Kidney tubule cell (primary cell): ENCODE measurements at places on chromosomes 3 and 15.
A peak's percentile ranks its signal among the peaks of the same experiment; 100 is the strongest.

DNA sequence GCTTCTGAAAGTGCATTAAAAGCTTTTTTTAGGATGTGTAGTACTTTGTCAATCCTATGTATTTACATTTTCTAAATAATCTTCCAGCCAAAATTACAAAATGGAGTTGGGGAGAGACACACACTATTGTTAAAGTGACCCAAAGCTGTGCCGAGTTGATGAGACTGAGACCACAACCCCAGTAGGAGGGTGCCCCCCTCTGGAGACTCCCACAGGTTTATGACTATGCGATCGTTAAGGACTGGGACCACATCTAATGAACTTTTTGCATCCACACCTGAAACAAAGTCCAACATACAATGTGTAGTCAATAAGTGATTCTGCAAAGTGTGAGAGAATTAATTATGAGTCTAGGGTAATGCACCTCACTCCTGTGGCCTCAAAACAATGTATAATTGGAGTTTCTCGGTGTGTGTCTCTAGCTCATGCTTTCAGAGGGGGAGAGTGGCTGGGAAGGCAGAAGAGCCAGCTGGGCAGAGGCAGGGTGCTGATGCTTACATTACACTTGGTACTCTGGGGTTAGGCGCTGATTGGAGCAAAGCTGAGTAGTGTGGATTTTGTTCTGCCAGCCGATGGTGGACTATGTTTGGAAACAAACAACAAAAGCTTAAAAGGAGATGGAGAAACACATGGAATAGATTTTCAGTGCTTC, 102.8 kb downstream of the KCNH8 start:
- no peak for DNase-seq

DNA sequence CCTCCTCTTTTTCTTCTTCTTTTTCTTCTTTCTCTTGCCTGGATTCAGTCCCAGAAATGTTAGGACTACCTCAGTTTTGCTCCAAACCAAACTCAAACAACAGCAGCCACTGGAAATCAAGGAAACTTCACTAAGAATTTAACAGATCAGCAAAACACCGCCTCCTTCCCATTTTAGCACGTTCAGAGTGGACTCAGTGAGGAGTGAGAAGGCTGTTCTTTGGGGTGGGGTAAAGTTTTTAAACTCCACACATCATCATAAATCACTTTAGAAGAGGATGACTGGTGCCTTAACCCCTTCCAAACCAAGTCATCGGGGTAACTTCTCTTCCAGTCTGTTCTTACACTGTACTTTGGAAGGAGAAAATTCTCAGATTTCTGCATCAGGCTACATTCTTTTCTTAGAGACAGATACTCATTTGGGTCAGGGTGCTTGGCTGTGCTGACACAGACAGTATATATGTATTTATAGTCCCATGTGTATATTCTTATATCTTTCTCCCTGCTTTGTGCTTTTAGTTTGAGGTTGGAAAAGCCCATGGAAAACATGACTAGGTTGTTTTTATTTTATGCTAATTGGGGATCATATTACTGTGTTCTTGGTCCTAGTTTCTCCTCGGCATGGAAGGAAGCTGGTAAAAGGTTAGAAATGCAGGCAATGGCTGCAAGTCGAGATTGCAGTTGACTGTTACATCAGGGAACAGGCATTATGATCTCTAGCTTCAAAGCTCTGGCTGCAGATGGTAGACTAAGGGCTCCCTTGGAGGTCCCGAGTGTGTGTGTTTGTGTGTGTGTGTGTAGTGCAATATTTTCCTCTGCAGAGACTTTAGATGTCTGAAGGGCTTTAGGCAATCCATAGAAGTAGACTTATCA, at the start of gene CCDC80:
Gene CCDC80 (minus strand): TSS at position 214 of the 872 bp plus-strand sequence. CDS start 1,238 bp downstream, outside the sequence.
- peak; percentile 98 for DNase-seq

GRCh38 chr3:110878692-110879091, 192.9 kb upstream of the NECTIN3 start:
- DNase-seq, result no peak

DNA sequence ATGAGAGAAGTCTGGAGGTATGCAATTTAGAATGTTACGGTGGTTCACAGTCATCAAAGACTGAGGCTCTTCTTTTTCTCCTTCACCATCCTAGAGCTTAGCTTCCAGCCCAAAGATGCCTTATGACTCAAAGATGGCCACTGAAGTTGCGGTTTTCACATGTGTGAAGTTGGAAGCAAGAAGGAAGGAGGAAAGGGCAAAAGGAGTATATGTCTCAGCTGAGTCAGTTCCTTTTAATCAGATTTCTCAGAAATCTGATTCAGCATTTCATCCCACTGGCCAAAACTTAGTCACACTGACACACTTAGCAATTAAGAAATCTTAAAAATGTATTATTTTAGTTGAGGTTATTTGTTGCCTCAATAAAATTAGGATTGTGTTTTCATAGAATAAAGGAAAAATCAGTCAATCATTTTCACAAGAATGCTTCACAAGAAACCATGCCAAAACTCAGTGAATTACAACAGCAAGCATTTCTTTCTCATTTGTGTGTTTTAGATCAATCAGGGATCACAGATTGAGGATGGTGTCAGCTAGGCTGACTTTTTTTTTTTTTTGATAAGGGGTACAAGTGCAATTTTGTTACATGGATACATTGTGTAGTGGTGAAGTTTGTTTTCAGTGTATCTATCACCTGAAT, 211.1 kb upstream of the GADL1 start:
- peak; percentile 81 for DNase-seq

DNA sequence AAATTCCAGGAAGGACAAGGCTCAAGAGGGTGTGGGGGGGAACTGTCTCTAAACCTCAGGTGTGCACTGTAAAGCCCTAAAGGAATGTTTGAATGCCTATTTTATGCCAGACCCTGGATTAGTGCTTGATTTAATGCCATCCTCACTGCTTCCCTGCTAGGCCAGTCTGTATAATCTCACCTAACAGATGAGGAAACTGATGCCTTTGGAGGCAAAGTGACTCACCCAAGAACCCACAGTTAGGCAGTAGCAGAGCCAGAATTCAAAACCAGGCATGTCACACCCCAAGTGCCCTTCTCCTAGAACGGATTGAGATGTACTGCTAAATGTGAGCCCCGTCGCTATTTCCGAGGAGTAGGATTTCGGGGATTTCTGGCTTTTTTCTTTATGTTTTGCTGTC, 7.8 kb downstream of the CAMK1 start:
- DNase-seq, result no peak
